ENCODE measurements at places on chromosomes 3 and 15.

DNA sequence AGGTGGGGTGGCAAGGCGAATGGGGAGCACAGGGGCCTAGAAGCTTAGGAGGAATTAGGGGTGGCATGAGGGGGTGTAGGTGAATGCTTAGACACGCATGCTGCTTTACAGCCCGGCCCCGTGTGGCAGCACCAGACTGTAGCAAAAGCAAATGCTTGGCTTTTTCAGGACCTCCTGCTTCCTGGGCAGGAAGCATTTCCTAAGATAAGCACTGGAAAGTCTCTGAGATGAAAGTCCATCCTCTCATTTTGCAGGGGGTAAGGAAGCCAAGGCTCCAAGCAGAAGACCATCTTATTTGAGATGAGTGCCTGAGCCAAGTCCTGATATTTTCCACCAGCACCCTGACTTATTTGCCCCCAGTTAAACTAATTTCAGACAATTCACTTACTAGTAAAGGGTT lies 12.9 kb downstream of the SSUH2 start:
- DNase-seq: no peak

GRCh38 chr15:26660241-26660640 lies 112.6 kb downstream of the GABRB3 start:
- DNase-seq: no peak

DNA sequence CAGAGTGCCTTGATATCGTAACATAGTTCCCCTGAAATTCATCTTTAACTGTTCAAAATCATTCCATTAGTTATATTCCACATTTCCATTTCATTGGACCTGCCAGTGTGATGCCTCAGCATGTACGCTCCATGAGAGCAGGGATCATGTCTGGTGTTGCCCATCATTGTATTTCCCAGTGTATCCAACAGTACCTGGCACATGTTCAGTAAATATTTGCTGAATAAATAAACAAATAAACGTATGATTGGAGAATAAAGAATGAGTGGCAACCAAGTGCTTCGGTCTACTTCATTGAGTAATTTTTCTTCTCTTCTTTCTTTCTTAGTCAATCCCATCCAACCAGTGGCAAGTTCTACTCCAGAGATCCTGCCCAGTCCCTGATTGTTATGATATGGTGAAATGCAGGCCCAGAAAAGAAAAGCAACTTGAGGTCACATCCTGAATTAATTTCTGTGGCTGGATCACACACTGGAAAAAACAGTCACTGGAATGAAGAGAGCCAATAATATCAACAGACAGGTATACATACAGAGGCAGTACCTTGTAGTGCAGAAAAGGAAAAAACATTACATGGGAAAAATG lies 101.2 kb downstream of the PLCH1 start:
- no peak for DNase-seq

GRCh38 chr3:186221760-186222378 lies 113.0 kb upstream of the ETV5 start:
- no peak for DNase-seq

DNA sequence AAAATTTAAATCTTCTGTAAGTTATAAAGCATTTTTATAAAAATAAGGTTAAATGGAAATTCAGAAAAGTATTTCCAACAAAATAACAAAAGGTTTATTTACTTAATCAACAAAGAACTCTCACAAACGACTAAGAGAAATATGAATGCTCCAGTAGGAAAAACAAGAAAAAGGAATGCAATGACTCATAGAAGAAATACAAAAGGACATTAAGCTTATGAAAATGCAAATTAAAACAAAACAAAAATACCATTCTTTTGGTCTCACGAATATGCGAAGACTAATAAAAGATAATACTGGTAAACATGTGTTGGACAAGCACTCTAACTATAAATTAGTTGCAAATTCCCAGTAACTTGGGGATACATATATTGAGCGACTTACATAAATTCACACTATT lies 17.5 kb upstream of the TBC1D5 start:
- no peak for DNase-seq

- no peak for DNase-seq
Observed at GRCh38 chr15:66917904-66918448, 147.4 kb upstream of the SMAD3 start.

GRCh38 chr3:54212723-54213122 lies 90.4 kb downstream of the CACNA2D3 start:
- no peak for DNase-seq

- DNase-seq: no peak
Observed at GRCh38 chr15:85755942-85756341, 38.8 kb downstream of the KLHL25 start.

- no peak for DNase-seq
Observed at GRCh38 chr3:69500604-69501003, 114.7 kb upstream of the FRMD4B start.

GRCh38 chr3:126294211-126294808 lies 62.9 kb downstream of the KLF15 start:
- DNase-seq: no peak

- no peak for DNase-seq
Observed at GRCh38 chr15:51727141-51727897, 10.1 kb downstream of the LYSMD2 start.

GRCh38 chr15:78796510-78796909 lies 14.8 kb downstream of the ADAMTS7 start:
- DNase-seq: no peak

- DNase-seq: no peak
Observed at GRCh38 chr3:119211193-119211592, 29.5 kb downstream of the B4GALT4 start.

GRCh38 chr3:39106851-39107387 lies 508 bp downstream of the GORASP1 start:
- no peak for DNase-seq

- no peak for DNase-seq
Observed at GRCh38 chr3:63798544-63798943, 20.6 kb upstream of the C3orf49 start.

- no peak for DNase-seq
Observed at GRCh38 chr3:54121414-54122323, 683 bp upstream of the CACNA2D3 start.

DNA sequence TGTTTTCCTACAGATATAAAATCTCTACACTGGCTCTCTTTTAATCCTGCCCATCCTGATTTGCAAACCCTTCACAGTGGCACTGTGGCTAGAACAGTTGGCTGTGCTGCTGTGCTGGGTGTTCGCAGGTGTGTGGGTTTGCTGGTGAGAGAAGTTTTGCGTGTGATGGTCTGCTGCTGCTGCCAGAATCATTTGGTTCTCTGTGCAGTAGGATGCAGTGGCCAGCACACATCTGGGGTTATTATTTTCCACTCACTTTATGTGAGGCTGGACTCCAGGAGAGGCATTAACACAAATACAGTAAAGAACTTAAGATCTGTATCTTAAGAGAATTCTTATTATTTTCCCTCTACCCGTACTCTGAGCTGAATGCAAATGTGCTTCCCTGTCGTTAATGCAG lies 16.0 kb upstream of the PSMD6 start:
- DNase-seq: no peak

- DNase-seq: no peak
Observed at GRCh38 chr3:156291272-156292123, 171.1 kb downstream of the KCNAB1 start.

DNA sequence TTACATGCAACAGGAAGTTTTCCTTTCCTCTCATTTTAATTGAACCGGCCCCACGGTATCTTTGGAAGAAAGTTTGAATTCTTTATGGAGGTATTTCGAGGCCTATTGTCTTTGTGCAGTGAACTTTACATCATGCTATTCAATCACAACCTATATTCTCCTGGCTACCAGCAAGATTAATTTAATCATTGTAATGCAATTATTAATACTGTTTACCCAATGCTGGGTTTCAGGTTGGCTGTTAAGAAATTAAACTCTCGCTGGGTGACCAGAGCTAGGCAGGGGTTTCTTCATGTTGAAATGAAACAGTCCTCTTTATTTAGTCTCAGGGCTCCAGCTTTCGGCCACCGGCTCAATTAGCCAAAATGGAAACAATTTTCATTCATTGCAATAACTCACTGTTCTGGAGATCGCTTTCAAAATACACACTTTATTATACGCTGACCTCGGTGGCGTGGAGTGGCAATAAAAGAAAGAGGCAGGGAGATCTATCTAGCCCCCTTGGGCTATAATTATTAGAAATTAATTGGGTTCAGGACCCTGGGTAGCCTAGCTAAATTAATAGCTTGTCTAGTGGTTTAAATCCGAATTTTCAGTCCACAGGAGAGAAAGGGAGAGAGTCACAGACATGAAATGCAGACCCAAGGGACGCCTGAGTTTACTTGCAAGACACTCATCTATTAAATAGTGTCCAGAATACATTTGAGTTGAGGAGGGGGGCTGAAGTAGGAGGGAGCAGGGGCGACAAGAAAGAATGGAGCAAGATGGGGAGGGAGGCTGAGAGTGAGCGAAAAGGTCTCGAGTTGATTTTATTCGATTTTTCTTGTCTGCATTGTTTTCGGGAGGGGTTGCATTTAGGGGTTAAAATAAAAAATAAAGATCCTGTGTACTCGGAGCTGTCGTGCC lies 3.9 kb upstream of the MECOM start:
- no peak for DNase-seq

GRCh38 chr3:156617781-156618180 lies 56.6 kb upstream of the TIPARP start:
- DNase-seq: no peak

GRCh38 chr15:101562428-101563059 lies 73.0 kb upstream of the PCSK6 start:
- no peak for DNase-seq

All from activated T-cell treated with anti-CD3 and anti-CD28 coated beads for 1 hour (primary cell).